ENCODE measurements at places on chromosomes 5 and 9. TPM values are rescaled to one million over a fixed set of nuclear protein-coding genes. Genes with fewer than 3 reads are reported as not detected.
A peak's percentile ranks its signal among the peaks of the same experiment; 100 is the strongest.

PCDHGA5 gene
- 0.05 TPM for total RNA-seq

WHRN gene
- 1.9 TPM for total RNA-seq

FOXI1 gene
- not detected for total RNA-seq

PLPPR1 gene
- total RNA-seq = not detected

CXCL14 gene
- total RNA-seq = not detected

EIF4E1B gene
- not detected for total RNA-seq

PLAC8L1 gene
- 0.36 TPM for total RNA-seq

RLN2 gene
- total RNA-seq = 4.0 TPM

TICAM2 gene
- 0.72 TPM for total RNA-seq

CATSPER3 gene
- not detected for total RNA-seq

DAP gene
- total RNA-seq = 29.5 TPM

SPATA6L gene
- total RNA-seq = 1.4 TPM

UGT3A1 gene
- not detected for total RNA-seq

FOXD4L4 gene
- not detected for total RNA-seq

DNA sequence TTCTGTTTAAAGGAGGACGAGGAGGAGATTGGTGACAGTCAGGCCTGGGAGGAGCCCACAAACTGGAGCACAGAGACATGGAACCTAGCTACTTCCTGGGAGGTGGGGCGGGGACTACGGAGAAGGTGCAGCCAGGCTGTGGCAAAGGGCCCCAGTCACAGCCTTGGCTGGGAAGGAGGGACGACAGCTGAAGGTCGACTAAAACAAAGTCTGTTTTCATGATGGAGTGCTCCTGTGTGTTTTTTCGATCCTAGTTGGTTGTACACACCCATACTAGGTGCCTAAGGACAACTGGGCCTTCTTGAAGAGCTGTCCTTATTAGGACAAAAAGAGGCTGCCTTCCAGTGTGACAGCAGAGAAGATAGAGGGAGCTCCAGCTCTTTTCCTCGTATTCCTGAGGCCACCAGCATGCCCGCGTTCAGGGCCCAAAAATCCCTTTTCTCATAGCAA, 2.9 kb downstream of the CCDC107 start:
- no peak for DNase-seq

DNA sequence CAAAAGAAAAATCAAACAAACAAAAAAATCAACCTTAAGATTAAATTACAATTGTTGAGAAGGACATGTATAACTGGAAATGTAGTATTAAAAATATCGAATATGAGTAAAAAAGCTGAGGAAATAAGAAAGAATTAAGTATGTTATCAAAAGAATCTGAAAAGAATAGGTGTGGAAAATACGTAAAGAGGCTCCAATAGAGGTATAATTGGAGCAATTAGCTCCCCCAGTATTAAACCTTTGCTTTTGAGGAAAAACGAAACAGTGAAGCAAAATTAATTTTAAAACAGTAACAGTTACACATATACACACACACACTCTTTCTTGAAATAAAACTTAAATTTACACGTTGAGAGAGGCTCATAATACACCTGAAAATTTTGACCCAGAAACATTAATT, 578.7 kb upstream of the ADAMTS16 start:
- no peak for DNase-seq

DNA sequence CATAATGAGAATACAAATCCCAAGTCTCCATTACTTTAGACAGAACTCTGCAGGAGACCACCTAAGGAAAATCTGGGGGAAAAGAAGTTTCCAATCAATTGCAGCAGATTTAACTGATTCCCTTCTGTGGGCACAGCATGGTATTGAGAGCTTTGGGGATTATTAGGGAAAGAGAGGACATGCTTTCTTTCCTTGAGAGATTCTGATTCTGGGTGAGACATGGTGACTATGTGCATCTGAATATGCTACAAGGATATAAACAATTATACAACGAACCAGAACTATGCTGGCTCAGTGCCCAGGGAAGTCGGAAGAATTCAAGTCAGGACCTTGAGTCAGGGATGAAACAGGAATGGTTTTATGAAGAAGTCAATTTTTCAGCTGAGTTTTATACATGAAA, 183.7 kb downstream of the PDE4D start:
- DNase-seq = no peak

GRCh38 chr9:89600831-89601230, 4.0 kb upstream of the GADD45G start:
- DNase-seq = no peak

DNA sequence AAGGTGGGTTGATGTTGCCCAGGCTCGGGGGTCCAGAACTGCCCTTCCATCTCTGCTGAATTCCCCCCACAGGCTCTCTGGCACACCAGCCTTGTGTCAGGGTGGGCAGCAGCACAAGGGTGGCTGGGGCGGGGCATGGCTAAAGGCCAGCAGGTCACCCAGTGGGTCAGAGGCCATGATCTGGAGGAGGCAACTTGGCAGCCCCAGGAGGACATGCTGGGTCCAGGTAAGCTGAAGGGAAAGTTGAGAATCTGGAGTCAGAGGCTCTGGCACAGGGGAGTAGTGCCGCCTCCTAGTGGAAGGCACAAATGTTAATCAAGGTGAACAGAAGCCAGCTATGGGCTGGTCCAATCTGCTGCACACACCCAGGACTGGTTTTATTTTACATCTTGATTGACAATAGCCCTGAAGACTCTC, 6.2 kb downstream of the TMEM8B start:
- peak; percentile 41 for DNase-seq

DNA sequence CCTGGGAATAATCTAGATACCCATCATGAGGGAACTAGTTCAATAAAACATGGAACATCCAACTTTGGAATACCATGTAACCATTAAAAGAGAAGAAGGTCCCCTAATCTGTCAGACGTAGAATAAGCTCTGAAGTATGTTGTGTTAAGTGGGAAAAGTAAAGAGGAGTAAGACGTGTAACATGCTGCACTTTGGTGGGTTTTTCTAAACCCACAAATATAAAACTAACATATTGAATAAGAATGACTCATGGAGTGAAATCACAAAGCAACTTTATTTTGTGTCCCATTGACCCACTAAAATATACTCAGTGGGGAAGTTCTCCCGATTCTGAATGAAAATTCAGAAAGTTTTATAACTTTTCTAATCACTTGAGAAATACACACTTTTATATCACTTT, 67.9 kb upstream of the PIK3R1 start:
- DNase-seq = no peak

GRCh38 chr9:76594764-76595424, 135.9 kb downstream of the GCNT1 start:
- no peak for DNase-seq

GRCh38 chr5:4411664-4412063, 728.5 kb upstream of the ADAMTS16 start:
- DNase-seq = no peak

DNA sequence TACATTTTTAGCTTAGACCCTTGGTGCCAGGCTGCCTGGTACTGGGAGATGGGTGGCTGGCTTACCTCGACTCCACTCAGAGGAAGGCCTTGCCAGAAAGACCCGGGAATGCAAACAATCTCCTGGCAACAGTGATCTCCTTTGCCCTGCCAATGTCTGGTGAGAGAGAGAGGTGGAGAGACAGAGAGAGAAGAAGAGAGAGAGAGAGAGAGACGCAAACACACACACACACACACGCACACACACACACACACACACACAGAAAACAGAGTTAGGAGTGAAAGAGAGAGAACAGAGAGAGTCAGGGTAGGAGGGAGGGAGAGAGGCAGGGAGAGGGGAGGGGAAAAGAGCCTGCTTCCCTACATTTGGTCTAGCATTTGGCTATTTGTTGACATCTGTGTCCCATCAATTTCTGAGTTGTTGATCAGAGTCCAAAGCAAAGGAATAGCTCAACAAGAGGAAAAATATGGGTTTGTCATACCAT, 181.6 kb upstream of the MAP1B start:
- DNase-seq = no peak

DNA sequence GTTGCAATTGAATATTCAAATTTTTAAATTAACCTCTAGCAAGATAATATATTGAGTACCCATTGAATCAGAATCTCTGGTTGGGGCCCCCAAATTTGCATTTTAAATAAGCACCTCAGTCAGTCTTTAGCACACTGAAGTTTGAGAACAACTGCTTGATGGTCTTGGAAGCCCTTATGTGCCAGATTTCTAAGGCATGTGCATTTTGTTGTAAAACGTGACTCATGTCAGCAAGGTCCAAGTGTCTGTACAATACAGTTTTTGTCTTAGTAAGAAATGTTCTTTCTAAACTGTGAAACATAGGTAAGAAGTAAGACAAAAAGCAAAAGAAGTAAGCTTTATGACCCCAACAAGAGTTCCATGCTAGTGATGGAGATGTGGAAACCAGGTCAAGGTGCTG, 59.1 kb upstream of the PHF2 start:
- no peak for DNase-seq

GRCh38 chr9:134443174-134444037, 117.2 kb downstream of the RXRA start:
- peak; percentile 92 for DNase-seq

GRCh38 chr5:143437666-143438273, 34.3 kb upstream of the NR3C1 start:
- DNase-seq = no peak

GRCh38 chr5:120682851-120683250, 218.8 kb downstream of the PRR16 start:
- DNase-seq = no peak

GRCh38 chr5:157345485-157345884, 79.6 kb downstream of the CYFIP2 start:
- no peak for DNase-seq

DNA sequence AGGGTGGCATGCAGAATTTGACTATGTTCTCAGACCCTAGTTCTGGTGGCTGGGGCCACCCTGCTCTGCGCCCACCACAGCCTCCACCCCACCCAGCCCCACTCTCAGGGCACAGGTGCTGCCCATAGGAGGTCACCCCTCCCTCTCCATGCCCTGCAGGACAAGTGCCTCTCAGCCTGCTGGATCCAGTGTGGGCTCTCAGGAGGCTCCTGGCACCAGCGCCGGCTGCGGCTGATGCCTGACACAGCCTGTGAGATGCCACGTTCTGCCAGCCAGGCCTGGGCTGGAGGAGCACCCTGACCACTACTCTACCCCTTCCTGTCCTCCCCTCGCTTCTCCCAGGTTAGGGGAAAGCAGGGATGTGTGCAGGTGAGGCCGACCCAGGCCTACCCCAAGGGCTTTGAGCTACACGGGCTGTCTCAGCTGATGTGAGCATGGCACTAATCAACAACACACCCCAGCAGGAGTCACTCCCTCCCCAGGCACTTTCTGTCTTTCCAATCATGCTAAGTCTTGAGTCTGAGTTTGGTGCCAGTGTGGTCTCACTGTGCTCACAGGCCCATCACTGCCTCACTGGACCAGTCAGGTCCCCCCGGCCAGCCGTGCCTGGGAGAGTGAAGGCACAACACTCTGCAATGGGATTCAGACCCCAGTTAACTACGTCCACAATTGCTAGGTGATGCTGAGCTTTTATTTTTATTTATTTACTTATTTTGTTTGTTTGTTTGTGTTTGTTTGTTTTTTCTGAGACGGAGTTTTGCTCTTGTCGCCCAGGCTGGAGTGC, 12.1 kb upstream of the BARX1 start:
- no peak for DNase-seq

DNA sequence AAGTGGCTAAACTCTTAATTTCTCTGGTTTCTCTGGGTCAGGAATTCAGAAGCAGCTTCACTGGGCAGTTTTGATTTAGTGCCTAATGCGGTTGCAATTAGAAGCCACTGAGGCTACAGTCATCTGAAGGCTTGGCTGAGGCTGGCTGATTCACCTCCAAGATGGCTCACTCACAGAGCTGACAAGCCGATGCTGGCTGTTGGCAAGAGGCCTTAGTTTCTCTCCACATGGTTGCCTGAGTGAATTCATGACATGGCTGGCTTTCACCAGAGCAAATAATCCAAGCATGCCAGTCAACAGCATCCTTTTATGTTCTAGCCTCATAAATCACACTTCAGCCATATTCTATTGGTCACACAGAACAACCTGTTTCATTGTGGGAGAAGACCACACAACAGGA, 2.8 kb upstream of the CDK7 start:
- no peak for DNase-seq

GRCh38 chr5:158100373-158100888, 241.5 kb upstream of the CLINT1 start:
- DNase-seq = no peak

DNA sequence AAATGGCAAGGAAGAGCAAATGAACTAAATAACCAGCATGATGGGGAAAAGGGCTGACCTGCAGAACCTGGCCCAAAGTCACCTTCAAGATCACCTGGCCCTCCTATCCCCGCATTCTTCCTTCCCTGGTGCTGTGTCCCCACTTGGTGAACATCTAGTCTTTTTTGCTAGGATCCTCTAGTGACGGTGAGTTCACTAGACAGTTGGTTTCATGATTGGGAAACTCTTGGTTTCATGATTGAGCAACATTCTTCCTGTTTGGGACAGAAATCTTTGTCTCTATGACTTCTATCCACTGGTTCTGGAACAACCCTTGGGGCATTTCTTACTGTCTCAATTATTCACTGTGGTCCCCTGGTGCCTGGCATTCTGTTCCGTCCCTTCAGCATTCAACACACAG, 50.2 kb upstream of the DAB2IP start:
- no peak for DNase-seq

GRCh38 chr5:30764704-30765103, 428.8 kb upstream of the CDH6 start:
- DNase-seq = no peak

DNA sequence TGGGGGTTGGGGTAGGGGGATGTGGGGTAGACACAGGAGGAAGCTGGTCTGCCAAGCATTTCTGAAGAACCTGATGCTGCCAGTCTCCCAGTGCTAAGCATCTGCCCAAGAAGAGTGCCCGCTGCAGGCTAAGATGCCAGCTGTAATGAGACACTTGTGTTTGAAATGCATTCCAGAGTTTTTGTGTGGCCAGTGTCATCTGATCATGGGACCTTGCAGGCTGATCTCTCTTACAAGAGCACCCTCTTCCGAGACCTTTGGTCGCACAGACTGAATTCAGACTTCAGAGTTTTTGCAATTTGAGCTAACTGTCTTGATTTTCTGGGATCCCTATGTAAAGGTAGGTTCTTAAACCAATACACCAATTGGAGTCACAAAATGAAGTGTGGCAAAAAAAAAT, 58.1 kb downstream of the DENND1A start:
- no peak for DNase-seq

GRCh38 chr9:25677301-25678146, 720 bp downstream of the TUSC1 start:
- no peak for DNase-seq

All from activated naive CD4-positive, alpha-beta T cell treated with anti-CD3 and anti-CD28 coated beads for 36 hours (primary cell).